HL-60 (cell line): ENCODE measurements at places on chromosomes 7 and 10.

GRCh38 chr10:15817409-15818046 lies 42.8 kb downstream of the MINDY3 start:
- DNase-seq: no peak

DNA sequence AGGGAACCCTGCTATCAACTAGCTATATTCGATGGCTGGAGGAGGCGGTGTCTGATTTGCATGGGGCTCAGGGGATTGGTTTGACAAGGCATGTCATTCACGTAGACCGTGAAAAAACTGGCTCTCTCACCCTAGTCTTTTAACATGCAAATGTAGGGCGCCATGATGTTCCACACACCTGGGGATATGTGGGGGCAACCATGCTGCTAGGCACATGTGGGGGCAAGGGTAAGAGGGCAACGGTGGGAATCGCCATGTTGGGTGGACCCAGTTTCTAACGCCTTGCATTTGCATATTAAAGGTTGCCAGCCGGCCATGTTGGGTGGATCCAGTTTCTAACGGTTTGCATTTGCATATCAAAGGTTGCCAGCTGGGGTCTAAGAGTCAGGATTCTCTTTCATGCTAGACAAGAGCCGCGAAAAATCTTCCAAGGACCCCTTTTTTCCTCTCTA lies 419.2 kb upstream of the NFE2L3 start:
- DNase-seq: no peak

DNA sequence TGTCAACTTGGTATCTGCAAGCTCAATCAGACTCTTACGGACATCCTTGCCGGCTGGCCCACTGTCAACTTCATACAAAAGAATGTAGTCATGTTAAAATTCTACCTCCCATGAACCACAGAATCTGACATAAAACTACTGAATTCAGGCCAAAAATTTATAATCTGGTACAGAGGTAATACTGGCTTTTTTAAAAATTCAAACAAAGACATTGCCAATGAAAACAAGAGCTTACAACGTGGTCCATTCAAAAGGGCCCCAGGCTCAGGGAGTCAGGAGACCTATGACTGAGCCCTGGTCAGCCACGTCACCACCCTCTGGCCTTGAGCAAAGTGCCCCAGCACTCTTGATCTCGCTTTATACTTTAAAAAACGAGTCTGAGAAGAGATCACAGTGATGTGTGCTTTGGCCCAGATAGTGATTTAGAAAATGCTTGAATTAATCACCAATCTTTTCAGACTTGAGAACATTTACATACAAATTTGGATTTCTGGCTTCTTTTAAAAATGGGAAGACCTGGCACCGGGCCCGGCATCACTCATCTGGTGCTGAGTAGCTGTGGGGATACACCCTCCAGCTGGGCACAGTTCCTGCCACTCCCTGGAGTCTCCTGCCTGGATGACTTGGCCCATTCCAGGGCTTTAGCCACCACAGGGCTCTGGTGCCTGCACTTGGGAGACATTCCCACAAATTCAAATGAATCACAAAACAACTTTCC lies 94.1 kb downstream of the PIP4K2A start:
- no peak for DNase-seq

DNA sequence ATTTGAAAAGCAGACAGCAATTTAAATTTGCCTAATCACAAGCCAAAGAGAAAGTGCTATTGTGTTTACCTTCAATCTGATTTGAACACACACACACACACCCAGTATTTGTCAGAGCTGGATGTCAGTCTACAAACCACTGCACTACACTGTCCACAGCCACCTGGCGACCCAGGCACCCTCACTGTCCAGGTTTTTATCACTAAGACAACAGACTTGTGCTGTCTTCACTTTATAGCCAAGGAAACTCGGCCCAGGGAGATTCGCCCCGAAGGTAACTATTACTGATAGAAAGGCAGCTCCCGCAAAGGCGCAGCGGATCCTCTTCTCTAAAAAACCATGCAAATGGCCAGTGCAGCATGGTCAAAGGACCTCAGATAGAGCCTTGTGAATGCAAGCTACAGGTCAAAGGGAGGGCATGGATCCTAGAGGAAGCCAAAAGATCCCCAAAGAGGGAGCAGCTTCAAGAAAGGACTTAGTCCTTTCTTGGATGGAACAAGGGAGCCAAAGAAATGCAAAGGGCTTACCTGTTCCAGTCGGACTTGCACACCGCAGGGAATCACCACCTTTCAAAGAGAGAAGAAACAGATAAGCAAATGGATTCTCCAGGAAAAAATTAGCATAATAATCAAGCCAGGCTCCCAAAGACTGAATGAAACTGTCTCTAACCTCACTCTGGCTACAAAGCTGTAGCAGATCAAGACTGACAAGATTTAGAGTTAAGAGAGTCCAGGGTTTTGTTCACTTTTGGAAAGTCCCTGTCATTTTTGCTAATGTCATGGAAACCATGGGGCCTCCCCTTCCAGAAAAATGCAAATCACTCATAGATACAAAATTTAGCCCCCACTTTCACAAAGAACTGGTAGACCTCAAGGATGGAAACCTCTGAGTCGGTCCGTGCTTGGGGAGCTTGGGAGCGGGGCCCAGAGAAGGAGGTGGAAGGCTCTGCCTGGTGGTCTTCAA lies 101.1 kb downstream of the TNS3 start:
- no peak for DNase-seq

- no peak for DNase-seq
These were observed 54.3 kb upstream of the SGCE start for GRCh38 chr7:94710256-94710655.

DNA sequence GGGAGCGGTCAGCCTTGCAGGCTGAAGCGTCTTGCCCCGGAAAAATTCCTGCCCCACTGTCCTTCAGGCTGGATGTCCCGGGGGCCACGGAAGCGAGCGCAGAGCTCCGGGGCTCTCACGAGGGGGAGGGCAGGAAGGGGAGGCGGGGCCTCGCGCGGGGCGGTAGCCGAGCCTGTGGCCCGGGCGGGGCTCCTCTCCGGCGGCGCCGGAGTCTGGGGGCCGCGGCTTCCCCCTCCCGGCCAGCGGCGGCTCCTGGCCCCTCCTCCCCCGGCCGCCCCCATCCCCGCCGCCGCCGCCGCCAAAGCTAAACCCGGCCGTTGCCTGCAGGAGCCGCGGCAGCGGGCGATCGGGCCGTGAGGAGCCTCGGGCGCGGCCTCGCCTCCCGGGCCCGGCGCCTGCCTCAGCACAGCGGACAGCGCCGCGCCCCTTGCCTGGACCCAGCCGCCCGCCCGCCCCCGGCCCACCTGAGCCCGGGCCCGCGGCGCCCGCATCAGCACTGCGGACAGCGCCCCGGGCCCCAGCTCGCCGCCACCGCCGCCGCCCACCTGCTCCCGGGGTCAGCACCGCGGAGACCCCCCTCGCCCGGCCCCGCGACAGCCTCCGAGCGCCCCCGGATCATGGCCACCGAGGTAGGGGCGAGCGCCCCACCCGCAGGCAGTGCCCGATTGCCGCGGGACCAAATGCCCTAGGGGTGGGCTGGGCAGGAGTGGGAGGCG lies at the start of gene GOLGA7B:
GOLGA7B (plus strand) TSS at position 157 of the 716 bp plus-strand sequence; CDS start at position 618, 461 bp downstream.
- DNase-seq: no peak

GRCh38 chr10:117334066-117334465 lies 41.2 kb downstream of the PDZD8 start:
- DNase-seq: no peak

DNA sequence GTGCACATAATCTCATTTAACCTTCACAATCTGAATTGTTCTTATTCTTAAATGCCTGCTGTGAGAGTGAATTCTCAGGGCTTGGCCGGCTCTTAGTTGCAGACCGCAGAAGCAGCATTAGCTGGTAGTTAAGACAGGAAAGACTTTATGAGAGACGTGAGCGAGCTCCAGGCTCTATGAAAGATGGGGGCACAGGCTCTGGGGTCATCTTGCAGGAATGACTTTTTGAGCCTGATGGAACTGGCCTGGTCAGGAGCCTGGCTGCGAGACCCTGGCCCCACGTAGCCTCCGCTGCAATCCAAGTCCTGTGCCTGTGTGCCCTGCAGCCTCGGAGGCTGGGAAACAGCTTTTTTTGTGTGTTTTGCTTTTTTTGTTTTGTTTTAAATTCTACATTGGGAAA lies 958.8 kb upstream of the ZNF722 start:
- no peak for DNase-seq

DNA sequence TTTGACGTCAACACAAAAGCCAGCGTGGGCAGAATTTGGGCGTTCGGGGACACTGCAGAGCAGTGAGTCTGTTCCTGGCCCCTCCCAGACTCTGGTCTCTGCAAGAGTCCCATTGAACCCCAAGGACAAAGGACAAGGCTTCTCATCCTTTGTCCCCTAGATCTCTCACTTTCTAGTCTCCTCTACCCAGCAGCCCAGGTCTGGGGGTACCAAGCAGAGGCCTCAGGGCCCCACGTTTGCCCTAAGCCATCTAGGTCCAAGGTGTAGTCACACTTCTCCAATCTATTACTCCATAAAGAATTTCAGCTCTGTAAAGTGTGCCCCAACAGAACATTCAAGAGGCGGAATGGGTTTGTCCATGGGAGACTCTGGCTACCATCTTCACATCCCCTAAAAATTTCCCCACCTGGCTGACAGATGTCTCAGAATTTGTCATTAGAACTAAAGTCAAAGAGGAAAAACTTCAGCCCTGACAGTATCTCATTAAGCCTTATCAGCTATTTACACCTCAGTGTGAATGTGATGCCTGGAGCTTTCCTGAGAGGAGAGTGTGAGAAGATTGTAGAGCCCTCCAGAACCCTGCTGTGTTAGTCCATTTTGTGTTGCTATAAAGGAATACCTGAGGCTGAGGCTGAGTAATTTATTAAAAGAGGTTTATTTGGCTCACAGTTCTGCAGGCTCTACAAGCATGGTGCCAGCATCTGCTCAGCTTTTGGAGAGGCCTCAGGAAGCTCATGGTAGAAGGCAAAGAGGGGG lies 81.4 kb upstream of the HABP2 start:
- no peak for DNase-seq

GRCh38 chr10:8874972-8875371 lies 820.5 kb downstream of the GATA3 start:
- no peak for DNase-seq

DNA sequence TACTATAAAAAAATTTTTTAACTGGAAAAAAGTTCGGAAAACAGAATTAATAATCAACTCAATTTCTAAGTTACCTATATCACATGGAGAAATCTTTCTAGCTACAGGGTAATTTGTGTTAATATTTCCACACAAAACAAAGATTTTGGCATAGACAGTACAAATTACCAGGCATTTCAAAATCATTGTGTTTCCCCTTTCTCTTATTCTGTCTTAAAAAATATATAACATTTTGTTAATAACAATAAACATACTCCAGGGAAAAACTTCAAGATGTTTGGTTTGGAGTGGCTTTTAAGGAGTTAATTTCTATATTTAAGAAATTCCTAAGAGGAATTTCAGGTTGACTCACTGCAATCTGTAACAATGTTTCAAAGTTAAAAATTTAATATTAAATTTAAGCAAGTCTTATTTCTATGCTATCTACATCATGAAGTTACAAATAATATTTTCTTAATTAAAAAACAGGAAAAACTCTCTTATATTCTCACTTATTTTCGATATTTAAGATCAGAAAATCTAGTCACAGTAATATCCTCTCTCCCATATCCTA lies 132.6 kb downstream of the NRBF2 start:
- no peak for DNase-seq

DNA sequence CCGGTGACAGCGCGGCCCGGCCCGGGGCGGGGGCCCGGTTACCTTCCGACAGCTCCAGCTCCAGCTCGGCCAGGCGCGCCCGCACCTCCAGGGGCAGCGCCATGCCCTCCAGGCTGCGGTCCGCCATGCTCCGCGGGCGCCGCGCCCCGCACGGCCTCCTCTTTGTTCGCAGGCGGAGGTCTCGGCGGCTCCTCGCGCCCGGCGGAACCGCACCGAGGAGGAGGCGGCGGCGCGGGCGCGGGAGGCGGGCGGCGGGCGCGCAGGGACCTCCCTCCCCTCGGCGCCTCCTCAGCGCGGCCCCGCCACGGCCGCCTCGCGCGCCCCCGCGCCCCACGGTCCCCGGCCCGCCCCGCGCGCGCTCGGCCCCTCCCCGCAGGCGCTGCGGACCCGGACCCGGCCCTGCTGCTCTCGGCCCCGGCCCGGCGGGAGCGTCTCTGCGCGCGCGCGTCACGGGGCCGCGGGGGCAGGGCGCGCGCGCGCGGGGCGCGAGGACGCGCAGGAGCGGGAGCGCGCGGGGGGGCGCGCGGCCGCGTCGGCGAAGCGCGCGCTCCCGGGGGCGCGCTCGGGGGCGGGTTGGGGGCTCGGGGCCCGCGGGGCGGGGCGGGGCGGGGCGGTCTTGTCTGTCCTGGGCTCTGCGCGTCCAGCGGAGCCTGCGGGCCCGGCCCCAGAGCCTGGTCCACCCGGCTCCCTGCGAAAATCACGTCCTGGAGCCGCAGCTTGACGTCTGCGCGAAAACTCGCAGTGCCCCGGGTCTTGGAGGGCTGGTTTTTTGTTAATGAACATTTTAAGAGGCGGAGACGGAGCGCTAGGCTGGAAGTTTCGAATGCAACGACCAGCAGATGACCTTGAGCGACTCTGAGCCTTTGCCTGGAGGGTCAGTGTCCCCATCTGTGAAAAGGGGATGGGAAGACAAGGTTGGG lies at the start of gene DIP2C:
DIP2C (minus strand) TSS at position 217 of the 920 bp plus-strand sequence; CDS start at position 127, 90 bp downstream.
- no peak for DNase-seq

- DNase-seq: no peak
These were observed 19.9 kb upstream of the ZEB1 start for GRCh38 chr10:31299119-31299518.

- no peak for DNase-seq
These were observed 329.3 kb downstream of the ARL4A start for GRCh38 chr7:13016592-13017332.

DNA sequence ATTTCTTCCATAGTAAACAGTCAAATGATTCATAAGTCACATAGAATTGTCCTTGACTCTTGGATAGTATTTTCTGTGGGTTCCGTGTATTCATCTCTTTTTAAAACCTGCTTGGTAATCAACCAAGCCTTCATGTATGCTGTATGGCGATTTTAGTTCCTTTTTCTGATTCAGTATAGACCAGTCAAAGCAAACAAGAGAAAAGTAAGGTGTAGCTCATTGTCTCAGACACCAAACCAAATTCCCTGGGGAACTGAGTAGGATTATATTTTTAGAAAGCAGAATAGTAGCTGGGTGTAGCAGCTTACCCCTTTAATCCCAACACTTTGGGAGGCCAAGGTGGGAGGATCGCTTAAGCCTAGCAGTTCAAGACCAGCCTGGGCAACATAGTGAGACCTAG lies 240.5 kb downstream of the BBS9 start:
- no peak for DNase-seq

- DNase-seq: no peak
These were observed 104.0 kb downstream of the FAM107B start for GRCh38 chr10:14670551-14671240.

DNA sequence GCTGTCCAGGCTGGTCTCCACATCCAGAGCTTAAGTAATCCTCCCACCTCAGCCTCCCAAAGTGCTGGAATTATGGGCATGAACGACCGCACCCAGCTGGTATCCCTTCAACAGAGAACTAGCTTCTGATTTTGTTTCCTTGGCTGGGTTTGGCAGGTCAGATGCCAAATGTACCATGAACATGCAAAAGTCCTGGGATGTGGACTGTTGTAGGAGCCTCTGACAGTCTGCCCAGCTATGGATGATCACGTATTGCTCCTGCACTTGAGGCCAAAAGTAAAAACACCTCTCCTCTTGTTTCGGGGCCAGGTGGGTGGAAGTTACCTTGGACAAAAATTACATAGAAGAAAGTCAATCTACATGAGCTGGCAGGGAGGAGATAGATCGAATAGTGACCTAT lies 699.5 kb downstream of the TYW1 start:
- no peak for DNase-seq

GRCh38 chr7:22662556-22663356 lies 64.2 kb upstream of the IL6 start:
- no peak for DNase-seq
